ENCODE measurements at places on chromosomes 5 and 9.

GRCh38 chr5:5278815-5279381, 138.8 kb downstream of the ADAMTS16 start:
- DNase-seq: no peak

- no peak for DNase-seq
Observed at GRCh38 chr5:181198905-181199519, 6.0 kb downstream of the TRIM7 start.

GRCh38 chr5:169745441-169746146, 108.5 kb downstream of the DOCK2 start:
- no peak for DNase-seq

DNA sequence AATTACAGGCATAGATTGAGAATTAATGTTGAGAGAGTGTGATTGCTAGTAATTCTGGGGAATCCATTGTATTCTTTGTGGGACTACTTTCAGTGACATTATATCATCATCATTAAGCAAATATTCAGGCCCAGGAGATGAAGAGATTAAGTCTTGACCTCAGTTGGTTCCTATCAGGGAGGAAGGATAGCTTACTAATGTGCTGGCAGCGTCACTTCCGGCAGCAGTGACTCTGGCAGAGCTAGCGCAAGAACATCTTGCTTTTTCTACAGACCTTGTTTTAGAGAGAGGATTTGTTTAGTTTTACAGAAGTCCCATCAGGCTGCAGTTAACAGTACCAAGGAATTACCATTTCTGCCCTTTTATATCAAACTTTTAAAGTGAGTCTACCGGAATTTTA, 20.3 kb downstream of the OSTF1 start:
- DNase-seq: no peak

GRCh38 chr5:90144625-90145327, 264.8 kb downstream of the CETN3 start:
- DNase-seq: no peak

- no peak for DNase-seq
Observed at GRCh38 chr9:97521576-97522333, 20.3 kb downstream of the TMOD1 start.

DNA sequence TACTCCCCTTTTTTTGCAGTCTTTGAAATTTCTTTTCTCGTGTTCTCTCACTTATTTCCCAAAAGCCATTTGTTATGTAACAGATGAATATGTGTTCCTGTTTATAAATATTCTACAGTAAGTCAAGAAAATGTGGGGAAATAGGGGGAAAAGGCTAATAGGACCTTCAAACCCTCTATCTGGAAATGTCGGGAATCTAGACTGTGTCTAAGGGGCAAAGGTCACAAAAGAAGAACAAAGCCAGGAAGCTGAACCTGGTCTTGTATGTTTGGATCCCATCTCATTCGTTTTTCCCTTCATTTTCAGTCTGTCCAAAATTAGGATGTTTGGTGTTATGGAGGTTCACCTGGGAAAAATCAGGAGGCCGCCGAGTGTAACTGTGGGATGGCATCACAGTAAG, 490.3 kb downstream of the NR2F1-AS1 start:
- no peak for DNase-seq

DNA sequence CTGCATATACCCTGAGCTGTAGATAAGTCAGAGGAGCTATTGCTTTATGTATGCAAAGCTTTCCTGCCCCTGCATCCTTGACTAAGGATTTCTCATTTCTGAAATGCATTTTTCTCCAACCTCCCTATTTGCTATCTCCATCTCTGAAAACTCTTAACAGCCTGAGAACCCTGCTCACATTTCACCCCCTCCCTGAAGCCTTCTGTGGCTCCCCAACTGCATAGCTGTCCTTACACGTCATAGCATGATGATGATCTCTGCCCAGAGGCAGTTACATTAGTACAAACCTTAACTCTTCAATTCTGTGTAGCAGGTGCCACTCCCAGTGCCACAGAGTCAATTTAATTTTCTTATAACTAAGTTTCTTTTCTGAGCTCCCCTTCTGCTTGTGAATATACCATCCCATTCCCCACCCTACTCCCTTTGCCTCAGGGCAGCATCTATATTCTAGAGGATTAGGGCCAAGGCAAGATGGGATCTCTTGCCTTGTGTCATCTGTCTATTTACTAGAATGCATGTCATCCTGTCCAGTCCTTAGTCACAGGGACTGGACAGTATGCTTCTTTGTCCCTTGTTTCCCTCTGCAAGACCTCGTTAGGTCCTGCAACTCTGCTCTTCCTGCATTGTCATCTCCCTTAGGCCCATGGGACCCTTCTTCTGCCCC, 149.7 kb upstream of the SPRY4 start:
- DNase-seq: no peak

- DNase-seq: no peak
Observed at GRCh38 chr9:88017096-88017495, 42.8 kb upstream of the CDK20 start.

DNA sequence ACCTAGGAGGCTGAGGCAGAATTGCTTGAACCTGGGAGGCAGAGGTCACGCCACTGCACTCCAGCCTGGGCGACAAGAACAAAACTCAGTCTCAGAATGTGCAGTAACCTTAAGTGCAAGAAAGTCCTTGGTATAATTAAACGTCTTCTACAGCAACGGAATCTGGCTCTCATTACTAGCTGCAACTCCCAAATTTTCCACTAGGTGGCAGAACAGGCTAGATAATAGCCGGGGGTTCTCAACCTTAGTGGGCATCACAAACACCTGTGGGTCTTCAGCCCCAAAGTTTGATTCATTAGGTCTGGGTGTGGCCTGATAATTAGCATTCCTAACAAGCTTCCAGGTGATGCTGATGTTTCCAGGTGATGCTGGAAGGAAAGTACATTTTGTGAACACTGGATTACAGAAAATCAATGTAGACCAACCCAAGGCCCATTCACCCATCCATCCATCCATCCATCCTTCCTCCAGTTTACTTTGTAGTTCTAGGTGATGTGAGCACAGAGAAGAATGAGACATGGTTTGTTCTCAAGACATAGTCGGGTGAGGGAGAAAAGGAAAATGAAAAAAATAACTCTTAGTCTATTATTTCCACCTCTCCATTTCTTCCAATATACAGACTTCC, 37.3 kb downstream of the FBXW2 start:
- DNase-seq: peak; percentile 18

DNA sequence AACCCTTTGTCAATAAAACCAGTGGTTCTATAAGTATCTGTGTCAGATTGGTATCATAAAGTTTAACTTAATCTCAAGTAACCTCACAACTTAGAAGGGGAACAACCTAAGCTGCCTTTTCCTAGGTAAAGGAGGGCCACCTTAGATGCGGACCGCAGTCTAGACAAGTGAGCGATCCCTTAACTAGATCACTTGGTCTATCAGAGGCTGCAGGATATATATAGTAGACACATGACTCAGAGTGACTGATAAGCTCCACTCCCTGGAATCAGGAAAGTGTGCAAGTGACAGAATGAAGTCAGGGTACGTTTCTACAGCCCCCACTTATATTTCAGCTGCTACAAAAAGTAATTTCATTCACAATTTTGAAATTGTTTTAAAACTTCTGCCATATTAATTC, 7.4 kb downstream of the REEP5 start:
- DNase-seq: no peak

DNA sequence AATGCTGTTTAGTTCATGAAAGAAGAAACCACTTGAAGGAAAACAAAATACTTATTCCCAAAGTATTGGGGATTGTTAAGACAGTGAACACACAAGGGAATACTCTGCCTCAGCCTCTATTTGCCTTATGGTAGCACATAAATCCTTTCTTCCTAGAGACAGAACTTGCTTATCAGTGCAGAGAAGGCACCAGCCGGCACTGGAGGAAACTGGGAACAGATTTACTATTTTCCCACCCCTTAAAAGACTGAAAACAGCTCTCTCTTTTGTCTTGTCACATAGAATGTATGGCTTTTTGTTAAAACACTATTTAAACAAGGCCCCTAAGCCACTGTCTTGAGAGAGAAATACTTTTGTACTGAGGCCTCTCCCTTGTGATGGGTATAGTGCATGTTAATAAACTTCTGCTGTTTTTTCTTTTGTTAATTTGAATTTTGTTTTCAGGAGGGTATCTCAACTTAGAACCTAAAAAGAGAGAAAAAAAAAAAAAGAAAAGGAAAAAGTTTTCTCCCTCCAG, 40.7 kb upstream of the EDIL3 start:
- no peak for DNase-seq

GRCh38 chr9:114109124-114109523, 10.0 kb upstream of the KIF12 start:
- no peak for DNase-seq

- no peak for DNase-seq
Observed at GRCh38 chr5:80738466-80738865, 83.7 kb upstream of the DHFR start.

GRCh38 chr9:130104491-130105193, 50.9 kb downstream of the GPR107 start:
- no peak for DNase-seq

- DNase-seq: no peak
Observed at GRCh38 chr5:178074266-178074952, 38.9 kb upstream of the N4BP3 start.

DNA sequence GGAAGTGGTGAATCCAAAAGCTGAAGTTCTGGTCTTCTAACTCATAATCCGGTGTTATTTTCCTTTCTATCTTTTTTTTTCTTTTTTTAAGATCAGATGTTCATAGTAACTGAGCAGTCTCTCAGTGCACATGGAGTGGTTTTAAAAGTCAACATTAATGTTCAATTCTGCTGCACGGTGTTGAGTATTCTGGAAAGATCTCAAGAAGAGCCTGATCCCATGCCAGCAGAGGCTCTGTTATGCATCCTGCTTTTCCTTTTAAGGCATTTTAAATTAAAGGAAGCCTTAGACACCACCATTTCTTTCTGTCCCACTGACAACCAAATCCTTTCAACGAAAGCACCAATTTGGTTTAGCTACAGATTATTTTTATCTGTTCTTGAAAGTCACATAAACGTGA, 33.4 kb downstream of the SEMA5A start:
- DNase-seq: no peak

DNA sequence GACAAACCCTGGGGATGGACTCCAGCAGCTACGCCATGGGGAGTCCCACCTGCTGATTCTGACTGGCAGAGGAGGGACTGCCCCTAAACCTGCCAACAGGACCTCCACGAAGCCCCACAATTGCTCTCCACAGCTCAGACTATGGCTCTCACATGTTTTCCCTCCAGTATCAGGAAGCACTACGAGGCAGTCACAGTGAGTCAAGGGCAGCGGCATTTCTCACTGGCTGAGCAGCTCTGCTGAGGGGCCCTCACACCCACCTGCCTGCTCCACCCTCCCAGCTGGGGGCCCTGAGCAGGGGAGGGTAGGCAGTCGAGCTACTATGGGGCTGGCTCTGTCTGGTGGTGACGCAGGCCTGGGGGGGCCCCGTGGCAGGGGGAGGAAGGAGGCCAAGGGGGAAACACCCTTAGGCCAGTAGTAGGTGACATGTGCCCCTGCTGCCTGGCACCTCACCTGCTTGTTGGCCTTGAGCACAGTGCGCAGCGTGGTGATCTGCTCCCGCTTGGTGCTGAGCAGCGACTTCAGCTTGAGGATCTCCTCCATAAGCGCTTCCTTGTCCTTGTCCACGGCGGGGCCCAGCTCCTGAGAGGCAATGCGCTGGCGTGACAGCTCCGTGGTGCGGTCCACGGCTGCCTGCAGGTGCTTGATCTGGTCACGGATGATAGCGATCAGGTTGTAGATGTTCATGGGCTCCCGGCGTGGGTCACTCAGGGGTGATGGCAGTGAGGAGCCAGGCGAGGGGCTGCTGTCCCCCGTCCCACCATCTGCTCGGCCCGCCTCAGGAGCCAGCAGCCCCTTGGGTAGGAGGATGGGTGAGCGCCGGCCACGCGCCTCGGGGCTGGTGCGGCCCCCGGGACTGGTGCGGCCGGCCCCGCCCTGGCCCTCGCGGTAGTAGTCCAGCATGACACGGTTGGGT, 46.3 kb downstream of the BICD2 start:
- no peak for DNase-seq

DNA sequence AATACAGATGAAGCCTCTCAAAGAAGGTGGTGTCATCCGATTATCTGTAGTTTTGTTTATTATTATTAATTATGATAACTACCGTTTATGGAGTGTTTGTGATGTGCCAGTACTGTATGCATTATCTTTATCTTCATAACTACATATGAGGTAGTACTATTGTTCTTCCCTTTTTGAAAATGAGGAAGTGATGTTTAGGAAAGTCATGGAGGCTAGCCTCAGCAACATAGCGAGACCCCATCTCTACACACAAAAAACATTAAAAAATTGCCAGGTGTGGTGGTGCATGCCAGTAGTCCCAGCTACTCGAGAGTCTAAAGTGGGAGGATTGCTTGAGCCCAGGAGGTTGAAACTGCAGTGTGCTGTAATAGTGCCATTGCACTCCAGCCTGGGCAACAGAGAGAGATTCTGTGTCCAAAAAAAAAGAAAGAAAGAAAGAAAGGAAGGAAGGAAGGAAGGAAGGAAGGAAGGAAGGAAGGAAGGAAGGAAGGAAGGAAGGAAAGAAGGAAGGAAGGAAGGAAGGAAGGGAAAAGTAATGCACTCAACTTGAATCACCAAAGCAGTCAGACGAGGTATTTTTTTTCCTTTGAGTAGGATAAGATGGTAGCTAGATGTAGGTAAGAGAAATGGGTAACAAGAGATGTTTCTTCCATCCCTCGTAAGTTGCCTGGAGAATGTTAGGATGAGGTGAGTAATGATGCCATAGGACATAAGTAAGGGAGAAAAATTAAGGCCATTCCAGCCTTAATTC, 47.8 kb downstream of the PAM start:
- no peak for DNase-seq

- DNase-seq: no peak
Observed at GRCh38 chr9:4592295-4592694, 69.8 kb upstream of the PLPP6 start.

DNA sequence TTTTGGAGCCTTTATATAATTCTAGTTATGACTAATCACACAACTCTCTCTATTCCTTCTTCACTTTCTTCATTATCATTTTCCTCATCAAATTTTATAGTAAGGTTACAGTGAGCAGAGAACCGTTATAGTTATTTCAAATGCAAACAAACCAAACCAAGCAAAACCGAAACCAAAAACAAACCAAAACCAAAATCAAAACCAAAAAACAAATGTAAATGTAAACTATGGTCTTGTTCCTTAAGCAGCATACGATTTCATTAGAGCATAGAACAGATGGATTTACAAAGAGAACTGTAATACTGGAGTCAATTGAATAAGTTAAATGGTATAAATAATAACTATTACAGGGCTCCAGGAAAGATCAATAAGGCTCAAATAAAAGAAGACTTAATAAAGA, 447.1 kb downstream of the LRRC70 start:
- no peak for DNase-seq

DNA sequence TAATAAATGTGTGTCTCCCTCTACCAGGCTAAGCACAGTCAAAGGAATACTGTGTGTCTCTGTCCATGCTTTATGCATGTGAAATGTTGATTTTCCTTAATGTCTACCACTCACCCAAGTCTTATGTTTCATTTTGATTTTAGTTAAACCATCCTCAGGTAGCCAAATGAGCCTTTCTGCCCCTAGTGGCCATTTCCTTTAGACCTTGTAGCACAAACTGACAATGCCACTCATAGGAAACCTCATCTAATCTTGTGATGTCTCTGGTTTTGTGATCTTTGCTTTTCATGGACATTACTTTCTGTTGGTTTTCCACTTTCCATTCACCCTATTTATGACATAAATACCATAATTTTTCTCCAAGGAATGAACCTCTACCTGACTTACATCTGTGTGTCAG, 820.8 kb downstream of the MAT2B start:
- DNase-seq: no peak

Data from NCI-H2227 treated with DMSO at 0.1 percent for 48 hours (cell line).